ENCODE measurements at places on chromosomes 12 and 14. TPM values are rescaled to one million over a fixed set of nuclear protein-coding genes. Genes with fewer than 3 reads are reported as not detected.

GRCh38 chr14:31109257-31109656 lies 83.1 kb upstream of the STRN3 start:
- DNase-seq: no peak

GRCh38 chr12:92779902-92780301 lies 77.1 kb downstream of the PLEKHG7 start:
- DNase-seq: no peak

DNA sequence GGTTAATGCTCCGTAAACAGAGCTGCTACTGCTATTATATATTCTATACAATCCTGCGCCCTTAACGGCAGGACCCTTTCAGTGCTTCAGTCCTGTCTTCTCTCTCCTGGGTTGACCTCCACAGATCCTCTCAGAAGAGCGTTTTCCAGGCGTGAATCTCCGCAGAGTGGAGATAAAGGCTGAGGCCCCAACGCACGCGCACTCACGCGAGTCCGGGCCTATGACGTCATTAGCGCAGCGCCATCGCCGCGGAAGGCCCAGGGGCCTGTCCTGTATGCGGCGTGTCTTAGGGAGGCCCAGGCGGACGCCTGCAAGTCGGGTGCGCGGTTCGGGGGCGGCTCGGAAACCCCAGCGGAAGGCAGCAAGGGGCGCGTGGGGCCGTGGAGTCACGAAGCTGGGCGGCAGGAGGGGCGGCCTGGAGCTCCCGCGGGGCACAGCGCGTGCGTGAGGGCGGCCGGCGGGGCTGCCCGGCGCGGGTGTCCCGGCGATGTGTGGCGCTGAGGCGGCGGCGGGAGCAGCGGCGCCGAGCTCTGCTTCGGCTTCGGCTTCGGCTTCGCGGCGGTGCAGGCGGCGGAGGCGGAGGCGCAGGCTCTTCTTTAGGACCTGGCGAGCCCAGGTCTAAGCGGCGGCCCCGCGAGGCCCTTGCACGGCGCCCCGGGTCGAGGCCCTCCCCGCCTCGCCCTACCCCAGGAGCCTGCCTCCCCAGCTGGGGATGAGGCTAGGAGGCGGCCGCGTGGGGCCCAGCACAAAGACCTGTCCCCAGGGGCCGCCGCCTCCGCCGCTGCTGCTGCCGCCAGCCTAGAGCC lies at the start of gene MAPKAPK5:
Gene MAPKAPK5, plus strand, starts transcription at position 479 of the 806 bp plus-strand sequence. CDS start 506 bp downstream, outside the sequence.
- DNase-seq: peak; percentile 94

DNA sequence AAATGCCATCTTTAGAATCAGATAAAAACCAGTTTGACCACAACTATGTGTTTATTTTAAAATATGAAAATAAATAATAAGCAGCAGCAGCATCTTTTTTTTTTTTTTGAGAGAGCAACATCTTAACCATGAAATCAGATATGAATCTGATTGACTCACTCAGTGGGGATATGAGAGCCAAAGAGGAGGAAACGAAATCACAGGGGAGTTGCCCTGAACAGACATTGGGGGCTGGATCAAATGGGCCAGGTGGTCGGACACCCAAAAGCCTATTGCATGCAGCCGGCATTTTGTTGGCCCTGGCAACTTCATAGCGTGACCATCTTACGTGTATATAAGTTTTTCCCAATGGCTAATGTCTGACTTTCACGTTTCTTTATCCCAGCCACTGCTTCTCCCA lies 321.1 kb downstream of the NPAS3 start:
- DNase-seq: no peak

Gene RPS6KL1
- 4.5 TPM for total RNA-seq

Gene DIO3
- not detected for total RNA-seq

Gene TAS2R42
- total RNA-seq: not detected

DNA sequence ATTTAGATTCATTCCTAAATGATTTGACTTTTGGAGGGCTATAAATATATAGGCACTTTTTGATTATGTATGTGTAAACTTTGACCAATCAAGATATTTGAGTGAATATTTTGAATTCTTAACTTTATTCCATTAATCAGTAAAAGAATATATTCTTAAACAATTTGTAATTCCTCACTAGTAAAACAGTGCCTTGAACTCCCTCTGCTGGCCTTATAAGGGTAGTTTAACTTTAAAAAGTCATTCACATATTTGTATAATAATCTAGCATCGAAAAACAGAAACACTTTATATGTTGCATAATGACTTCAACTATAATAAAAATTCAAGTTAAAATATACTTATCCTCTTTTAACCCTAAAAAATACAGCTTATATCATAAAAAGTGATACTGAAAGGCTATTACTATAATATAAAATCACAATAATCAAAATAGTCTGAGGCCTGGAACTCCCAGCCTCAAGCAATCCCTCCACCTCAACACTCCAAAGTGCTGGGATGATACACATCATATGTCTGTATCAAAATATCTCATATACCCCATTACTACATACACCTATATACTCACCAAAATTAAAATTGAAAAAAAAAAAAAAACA lies 31.2 kb downstream of the CCDC59 start:
- peak; percentile 24 for DNase-seq

- peak; percentile 61 for DNase-seq
Measured at GRCh38 chr12:53499266-53500141, at the start of gene MAP3K12. Gene MAP3K12 (minus strand): TSS chr12:53499458. CDS start chr12:53487391, 12,067 bp downstream.

Gene IL22
- not detected for total RNA-seq

GRCh38 chr12:31849090-31849687 lies 110.0 kb upstream of the RESF1 start:
- DNase-seq: no peak

- DNase-seq: no peak
Measured at GRCh38 chr14:73896521-73896920, 9.9 kb downstream of the ZNF410 start.

GRCh38 chr14:85599939-85600338 lies 70.0 kb downstream of the FLRT2 start:
- no peak for DNase-seq

Gene TEX52
- total RNA-seq: not detected

Gene GPR132
- total RNA-seq: 94.5 TPM

DNA sequence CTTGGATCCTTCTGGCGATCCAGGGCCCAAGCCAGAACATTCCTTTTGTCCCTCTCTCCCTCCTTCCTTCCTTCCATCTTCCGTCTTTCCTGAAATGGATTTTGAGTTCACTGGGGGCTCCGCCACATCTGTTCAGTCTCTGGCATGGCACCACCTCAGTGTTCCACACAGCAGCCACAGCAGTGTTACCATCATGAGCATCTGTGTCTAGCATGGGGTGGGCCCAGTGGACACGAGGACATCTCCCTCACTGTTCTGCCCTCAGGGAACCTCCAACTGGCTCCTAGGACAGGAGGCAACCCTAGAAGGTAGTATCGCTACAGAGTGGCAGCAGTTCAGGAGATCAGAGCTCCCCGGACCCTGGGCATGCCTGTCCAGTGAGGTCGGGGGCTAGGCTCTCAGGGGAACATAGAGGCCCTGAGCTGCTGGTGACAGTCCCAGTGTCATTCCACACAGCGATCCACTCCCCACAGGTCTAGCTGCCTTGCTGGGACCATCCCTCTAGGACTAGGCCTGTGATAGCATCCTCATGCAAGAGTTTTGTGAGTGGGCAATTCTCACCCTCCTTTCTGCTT lies 59.0 kb downstream of the GALNT16 start:
- DNase-seq: no peak

DNA sequence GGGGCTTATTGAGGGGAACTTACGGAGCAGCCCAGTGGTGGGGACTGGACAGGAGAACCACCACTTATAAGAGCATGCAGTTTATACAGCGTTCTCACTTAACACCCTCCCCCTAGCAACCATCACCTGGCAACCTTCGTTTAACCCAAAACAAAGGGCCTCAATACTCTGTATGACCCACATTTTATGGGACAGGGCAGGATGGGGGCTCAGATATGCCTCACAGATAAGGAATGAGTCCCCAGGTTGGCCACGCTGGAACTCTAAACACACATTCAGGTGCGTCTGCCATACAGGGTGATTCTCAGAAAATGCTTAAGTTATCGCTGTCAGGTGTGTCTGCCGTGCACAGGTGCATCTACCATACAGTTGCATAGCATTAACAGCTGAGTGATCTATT lies 99.2 kb downstream of the GCH1 start:
- DNase-seq: no peak

- DNase-seq: no peak
Measured at GRCh38 chr14:101477648-101478047, 83.6 kb upstream of the DIO3 start.

DNA sequence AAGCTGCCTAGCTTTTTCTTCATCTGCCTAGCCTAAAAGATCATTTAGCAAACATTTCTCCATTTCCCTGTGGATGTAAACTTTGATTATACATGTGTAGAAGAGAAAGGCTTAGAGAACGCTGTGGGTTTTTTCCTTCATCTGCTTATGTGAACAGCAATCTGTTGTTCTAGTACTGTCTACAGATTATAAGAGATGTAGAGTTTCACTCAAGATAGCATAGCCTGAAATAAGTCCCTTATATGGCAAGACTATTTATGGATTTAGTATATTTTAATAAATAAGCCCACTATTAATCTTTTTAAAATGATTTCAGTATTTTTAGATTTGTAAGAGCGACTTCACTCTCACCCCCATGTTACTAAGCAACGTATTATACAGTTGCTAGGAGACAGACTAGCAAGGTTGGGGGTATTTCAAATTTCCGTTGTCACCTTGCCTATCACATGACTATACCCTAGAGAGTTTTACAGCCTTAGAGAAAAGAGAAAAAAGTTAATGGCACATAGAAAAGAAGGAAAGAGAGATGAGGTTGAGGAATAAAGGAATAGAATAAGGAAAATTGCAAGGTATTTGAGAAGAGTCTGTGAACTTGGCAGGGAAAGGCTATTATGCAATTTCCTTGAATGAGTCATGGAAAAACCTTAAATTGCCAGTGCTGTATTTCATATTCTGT lies 12.2 kb upstream of the TUBA1A start:
- DNase-seq: no peak

GRCh38 chr12:96398424-96399119 lies 1.7 kb downstream of the CDK17 start:
- no peak for DNase-seq

All from CD4-positive, CD25-positive, alpha-beta regulatory T cell (primary cell).